ENCODE measurements at places on chromosomes 3 and 15.

GRCh38 chr3:32886296-32886695 lies 65.1 kb upstream of the CCR4 start:
- no peak for DNase-seq

DNA sequence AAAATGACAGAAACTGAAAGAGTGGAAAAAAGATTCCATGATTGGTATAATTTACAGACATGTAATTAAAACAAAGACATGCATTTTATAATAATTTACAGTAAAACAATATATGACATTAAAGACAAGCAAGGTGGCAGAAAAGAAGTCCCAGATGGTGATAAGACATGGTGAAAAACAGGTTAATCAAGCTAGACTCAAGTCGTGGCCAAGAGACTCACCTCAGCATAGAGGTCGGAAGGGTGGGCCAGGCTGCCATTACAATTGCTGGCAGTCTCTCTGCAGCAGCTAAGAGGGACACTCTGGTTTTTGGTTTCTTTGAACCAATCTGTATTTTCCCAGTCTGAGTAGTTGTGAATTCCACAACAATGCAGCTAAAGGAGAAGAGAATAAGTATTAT lies 18.4 kb downstream of the TSPAN3 start:
- no peak for DNase-seq

DNA sequence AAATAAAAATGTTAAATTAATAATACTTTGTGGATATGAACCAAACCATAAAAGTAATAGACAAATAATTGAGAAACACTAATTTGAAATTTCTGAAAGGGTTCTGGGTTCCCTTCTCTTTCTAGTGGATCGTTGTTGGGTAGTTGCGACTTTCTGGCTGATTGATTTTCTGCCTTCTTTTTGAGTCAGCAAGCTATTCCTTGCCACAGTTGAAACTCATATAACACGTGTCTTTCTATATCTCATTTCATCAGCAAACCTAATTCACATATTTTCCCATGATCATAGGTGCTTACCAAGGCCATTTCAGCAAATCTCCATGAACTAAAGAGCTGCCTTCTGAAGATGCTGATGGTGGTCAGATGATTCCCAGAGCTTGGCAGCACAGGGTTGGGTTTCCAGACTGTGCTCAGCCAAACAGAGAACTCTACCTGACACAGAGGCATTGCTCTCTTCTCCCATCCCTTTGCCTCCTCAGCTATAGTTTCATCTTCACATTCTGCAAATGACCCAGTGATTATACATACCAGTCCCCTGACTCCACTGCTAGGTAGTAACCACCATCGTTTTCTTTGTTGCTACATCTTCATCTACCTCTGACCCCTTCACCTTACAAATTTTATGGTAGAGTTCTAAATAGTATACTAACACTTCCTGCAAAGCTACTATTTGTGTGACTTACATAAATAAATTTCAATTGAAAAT lies 383.9 kb upstream of the DPH6 start:
- no peak for DNase-seq

GRCh38 chr15:66947471-66947870 lies 117.9 kb upstream of the SMAD3 start:
- DNase-seq: no peak

GRCh38 chr15:52428297-52428696 lies 100.4 kb downstream of the MYO5A start:
- no peak for DNase-seq

GRCh38 chr15:42253300-42253699 lies 19.7 kb upstream of the GANC start:
- DNase-seq: no peak

DNA sequence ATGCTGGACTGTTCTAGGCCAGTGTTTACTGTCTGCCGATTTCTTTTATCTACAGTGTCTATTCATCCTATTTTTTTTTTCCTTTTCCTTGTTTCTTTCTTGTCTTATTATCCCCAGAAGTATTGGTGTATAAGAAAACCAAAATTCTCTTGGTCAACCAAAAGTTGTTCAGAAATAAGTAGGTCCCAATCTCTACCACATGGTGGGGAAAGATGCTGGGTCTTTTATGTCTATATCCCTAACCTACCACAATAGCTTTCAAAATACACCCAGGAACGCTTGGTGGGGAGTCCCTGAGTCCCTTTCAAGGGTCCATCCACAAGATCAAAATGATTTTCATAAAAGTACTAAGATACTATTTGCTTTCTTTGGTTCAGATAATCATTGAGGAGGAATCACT lies 225.6 kb downstream of the CLSTN2 start:
- no peak for DNase-seq

Data from CD4-positive, alpha-beta T cell (primary cell).